Renal cortex interstitium (tissue), 15 donors: ENCODE measurements at places on chromosomes 7 and 10.
A peak's percentile ranks its signal among the peaks of the same experiment; 100 is the strongest.

- no peak for DNase-seq
These were observed 644.4 kb downstream of the GRM8 start for GRCh38 chr7:126608339-126608776.

- DNase-seq, result no peak
These were observed 36.6 kb upstream of the CCAR1 start for GRCh38 chr10:68684413-68684812.

- peak; percentile 43 for DNase-seq
These were observed 57.1 kb downstream of the BPGM start for GRCh38 chr7:134703782-134704181.

- no peak for DNase-seq
These were observed 274.7 kb downstream of the HDAC9 start for GRCh38 chr7:18770154-18770811.

DNA sequence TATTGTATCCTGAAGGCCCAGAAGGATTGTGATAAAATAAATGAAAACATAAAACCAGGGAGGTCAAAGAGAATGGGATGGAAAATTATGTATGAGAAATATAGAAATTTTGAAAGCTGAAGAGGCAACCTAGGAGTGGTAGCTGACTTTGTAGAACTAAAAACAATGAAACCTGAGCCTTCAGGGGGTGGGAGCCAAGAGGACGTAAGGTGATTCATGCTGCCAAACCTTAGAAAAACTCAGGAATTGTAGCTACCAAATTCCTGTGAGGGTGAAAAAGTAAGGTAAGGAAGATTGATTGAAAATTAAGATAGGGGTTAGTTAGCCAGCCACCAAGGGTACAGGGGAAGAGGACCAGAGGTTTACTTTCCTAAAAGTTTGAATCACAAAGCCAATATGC lies 213.2 kb downstream of the KCND2 start:
- DNase-seq, result no peak

DNA sequence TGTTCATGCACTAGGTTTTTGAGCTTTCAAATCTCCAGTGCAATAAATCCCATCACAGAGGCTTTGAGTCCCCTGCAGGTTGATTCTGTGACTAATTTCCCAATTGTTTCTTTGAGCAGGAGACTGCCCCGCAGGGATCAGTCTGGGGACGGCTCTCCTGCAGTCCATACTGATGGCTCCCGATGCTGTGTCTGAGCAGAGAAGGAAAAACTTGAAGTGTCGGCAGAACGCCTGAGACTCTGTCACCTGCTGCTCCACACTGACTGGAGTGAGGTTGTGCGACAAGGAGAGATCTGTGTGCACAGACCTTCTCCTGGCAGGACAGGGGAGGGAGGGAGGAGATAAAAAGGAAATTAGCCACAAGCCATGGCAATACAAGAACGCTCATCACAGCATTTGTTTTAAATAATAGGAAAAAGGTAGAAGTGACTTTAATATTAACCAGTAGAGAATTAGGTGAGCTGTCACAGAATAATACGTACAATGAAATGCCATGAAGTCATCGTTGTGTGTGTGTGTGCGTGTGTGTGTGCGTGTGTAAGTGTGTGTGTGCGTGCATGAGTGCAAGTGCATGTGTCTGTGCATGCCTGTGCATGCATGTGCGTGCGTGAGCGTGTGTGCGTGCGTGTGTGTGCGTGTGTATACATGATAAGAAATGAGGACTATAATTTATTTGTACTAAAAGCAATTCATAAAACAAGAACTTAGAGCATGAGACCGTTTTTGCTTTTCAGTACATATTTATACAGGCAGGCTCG lies 38.2 kb downstream of the HTR5A start:
- DNase-seq, result no peak

DNA sequence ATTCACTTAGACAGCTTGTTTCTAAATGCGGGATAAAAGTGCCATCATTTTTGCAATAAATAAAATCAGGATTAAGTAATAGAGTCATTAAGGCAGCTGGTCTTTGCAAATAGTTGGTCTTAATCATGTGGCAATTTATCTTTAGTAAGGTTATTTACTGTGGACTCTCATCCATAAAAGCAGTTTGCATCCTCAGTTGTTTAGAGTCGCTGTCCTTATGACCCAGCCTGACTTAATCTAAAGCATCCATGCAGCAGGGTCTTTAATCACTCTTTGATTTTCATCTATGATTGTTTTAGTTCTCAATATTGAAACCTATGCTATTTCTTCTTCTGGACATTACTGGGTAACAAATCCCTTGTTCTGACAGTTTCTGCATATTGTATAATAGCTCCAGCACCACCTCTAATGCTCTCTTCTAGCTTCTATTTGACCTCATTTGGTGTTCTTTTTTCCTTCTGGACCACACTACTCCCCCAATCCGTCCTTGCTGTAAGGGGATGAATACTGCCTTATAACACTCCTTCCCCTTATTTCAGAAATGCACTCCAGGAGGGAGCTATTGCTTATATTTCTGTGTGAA lies 95.0 kb downstream of the CD36 start:
- DNase-seq, result no peak

DNA sequence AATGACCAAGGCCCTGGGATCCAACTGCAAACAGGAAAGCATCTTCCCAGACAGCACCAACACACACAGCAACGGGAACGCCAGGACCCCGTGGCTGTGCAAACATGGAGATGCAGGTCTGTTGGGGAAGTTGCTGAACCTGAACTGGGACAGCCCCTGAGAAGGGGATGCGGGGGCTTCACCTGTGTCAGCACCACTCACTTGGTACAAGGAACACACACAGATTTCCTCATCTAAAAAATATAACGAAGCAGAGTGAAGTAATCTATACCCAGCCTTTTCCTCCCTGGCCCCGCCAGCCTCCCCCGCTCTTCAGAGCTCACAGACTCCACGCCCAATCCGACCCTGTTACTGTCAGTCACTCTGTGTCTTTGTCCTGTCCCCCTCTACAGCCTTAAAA lies 93.0 kb downstream of the PTPRN2 start:
- no peak for DNase-seq

DNA sequence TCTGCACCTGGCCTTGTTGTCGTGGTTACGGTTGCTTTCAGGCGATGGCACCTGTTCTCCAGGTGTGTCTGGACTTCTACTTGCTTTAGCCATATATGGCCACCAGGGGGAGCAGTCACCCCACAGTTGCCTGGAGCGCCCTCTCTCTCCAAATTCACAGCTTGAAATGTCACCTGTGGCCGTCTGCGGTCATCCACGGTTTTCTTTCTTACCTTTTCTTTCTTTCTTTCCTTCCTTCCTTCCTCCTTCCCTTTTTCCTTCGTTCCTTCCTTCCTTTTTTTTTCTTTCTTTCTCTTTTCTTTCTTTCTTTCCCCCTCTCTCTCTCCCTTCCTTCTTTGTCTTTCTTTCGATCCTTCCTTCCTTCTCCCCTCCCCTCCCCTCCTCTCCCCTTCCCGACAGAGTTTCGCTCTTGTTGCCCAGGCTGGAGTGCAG lies 150.5 kb upstream of the VKORC1L1 start:
- no peak for DNase-seq

- no peak for DNase-seq
These were observed 44.7 kb upstream of the GPR26 start for GRCh38 chr10:123621492-123621891.

DNA sequence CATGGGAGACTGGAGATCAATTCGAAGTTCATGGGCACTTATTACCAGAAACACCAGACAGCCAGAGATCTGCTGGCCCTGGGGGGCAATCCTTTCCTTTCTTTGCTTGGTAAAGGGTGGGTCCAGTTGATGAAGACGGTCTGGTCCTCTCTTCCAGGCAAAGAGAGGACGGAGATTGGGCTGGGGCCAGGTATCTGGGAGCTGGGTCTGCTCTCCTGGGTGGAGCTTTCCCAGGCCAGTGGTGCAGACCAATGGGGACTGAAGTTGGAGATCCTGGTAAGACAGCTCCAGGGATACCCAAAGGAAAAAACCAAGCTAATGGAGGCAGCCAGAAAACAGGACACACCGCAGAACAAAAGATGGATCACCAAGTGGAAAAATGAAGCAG lies 18.3 kb downstream of the NOD1 start:
- no peak for DNase-seq

GRCh38 chr7:105877736-105878135 lies 1.3 kb upstream of the ATXN7L1 start:
- no peak for DNase-seq

GRCh38 chr7:92588561-92588960 lies 1.6 kb downstream of the FAM133B start:
- no peak for DNase-seq

DNA sequence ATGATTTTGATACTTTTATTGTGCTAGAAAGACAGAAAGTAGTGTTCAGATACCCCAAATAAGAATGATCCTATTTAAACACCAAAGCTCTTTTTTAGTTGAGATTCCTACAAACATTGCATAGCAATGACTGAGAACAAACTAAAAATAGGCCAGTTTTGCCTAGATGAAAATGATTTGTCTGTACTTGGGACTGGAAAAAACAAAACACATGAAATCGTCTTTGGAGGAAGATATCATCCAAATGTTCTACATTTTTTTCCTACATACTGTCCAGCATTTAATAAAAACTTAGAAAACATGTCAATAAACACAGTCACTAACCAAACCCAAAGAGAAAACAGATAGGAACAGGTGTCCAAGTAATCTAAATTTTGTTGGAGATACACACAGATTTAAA lies 111.6 kb upstream of the MEOX2 start:
- DNase-seq, result no peak

GRCh38 chr7:50142425-50143017 lies 49.5 kb upstream of the ZPBP start:
- no peak for DNase-seq
